Non-pigmented ciliary epithelial cell (primary cell): ENCODE measurements at places on chromosomes 16 and 17.

DNA sequence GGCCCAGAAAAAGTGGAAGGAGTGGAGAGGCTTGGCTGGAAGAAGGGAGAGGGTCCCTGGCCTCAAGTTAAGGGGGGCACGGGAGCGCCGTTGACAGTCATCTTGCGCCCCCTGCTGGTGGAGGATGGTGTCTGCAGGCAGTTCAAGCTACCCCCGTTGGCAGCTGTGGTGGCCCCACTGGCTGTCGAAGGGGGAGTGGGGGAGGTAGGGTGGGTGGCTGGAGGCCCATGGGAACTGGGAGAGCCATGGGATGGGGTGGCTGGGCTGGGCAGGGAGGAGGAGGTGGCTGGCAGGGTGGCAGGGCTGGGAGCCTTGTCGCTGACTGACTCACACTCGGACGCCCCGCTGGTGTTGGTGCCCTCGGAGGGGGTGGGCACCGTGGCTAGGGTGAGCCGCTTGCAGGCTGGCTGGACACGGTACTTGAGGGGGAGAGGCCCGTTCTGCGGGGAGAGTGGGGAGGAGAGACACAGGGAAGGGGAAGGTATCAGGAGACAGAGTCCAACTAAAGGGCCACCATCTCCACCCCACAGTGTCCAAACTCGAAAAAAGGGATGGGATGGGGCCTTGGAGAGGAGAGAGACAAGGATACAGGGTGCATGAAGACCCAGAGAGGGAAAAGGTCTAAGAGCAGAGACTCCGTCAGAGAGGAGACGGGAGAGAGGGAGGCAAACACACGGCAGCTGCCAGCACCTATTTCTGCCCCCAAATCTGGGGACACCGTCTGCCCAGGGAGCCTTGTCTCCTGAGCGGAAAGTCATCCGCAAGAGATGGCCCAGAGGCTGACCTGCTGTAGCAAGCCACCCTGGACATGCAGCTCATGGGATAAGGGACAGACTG, 5.2 kb downstream of the CISD3 start:
- DNase-seq, result no peak

- DNase-seq, result no peak
These were observed 6.6 kb upstream of the IGFBP4 start for GRCh38 chr17:40436636-40437035.

DNA sequence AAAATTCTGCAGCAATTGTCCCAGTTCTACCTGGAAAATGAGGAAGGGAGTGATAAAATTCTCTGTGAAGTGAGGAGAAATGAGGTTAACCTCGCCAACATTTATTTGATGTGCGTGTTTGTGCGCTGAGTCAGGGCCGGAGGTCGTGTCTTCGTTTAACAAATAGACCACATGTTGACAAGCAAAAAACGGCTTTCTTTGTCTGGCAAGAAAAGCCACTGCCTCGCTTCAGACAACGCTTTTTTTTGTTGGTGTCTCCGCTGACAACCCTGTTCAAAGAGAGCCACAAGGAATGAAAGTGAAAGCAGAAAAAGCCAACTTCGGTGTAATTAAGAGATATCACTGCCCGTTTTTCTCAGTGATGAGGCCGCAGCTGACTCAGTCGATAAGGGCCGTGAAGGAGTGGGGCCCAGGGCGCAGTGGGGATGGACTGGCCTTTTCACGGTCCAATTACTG, 510.6 kb downstream of the CDH13 start:
- DNase-seq, result no peak

DNA sequence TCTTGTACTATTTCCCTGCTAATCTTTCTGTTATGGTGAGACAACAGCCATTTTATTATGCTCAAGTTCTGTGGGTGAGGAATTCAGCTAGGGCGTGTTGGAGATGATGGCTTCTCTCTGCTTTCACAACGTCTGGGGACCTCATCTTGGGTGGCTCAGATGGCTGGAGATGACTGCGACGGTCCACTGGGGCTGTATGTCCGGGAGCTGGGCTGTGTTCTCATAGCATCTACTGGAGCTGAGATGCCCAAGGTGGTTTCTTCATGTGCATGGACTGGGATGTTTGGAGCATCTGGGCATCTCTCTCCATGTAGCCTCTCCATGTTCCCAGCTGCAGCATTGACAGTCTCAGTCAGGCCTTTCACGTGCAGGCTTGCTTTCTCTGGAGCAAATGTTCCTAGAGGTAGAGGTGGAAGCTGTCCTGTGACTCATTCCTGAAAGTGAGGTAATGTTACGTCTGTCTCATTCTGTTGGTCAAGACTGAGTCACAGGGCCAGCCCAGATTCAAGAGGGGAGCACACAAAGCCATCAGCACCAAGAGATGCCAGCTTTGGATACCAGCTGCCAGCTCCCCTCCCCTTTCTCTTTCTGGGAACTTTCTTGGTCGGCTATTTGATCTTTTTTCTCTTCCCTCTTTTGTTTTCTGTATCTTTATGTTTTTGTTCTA, 96.2 kb downstream of the RAP1GAP2 start:
- DNase-seq, result peak; percentile 13

GRCh38 chr16:8581831-8582580, 8.3 kb downstream of the TMEM114 start:
- no peak for DNase-seq

DNA sequence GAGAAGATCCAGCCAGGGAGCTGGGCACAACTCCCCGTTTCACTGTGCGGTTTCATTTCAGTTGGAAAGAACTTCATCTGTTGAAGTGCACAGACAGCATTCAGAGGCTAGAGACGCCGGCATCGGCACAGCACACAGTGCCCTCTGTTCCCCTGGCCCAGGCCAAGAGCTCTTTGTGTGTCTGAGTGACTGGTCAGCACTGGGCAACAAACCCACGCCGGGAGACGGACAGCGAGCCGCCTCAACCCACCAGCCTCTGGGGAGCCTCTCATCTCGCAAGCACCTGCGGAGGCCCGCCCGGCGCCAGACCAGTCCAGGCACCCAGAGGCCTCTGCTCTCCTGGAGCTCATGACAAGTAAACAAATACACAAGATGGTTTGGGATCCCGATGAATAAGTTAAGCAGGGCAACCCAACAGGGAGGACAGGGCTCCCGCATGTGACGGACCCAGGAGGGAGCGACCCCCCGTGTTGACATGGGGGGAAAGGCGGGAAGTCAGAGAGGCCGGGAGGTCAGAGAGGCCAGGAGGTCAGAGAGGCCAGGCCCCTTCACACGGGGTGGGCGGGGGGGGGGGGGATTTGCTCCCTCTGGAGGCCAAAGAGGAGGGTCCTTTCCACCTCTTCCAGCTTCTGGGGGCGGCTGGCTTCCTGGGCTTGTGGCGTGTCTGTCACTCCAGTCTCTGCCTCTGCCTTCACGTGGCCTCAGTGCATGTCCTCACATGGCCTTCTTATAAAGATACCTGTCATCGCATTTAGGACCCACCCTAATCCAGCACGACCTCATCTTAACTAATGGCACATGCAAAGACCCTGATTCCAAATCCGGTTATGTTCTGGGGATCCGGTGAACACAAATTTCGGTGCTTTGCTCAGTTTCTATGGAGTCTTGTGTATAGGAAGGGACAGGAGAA, 25.8 kb upstream of the KLHDC4 start:
- DNase-seq, result no peak

DNA sequence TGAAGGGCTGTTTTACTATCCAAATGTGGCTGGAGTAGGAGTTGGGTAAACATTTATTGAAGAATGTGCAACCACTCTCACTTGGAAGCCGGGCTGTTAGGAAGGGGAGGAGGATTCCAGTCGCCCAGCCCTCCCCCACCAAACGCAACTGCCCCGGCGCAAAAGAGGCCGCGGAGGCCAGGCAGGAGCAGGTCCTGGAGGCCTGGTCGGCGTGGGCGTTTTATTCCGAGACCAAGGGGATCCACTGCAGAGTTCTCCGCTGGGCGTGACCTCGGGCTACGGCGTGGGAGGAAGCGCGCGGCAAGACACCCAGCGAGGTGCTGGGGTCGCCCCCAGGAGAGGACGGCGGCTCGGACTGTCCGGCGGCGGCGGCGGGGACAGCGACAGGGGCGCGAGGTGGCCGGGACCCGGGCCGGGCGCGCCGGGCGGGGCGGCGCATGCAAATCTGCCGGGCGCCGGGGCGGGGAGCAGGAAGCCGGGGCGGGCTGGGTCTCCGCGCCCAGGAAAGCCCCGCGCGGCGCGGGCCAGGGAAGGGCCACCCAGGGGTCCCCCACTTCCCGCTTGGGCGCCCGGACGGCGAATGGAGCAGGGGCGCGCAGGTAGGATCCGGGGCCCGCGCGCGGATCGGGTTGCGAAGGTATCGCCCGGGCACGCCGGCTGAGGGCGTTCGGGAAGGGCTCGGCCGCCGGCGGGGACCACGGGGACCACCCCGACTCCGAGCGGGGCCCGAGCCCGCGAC, at the start of gene IL4R:
IL4R (plus strand) TSS at position 553 of the 739 bp plus-strand sequence. CDS start 26,230 bp downstream, outside the sequence.
- peak; percentile 32 for DNase-seq

DNA sequence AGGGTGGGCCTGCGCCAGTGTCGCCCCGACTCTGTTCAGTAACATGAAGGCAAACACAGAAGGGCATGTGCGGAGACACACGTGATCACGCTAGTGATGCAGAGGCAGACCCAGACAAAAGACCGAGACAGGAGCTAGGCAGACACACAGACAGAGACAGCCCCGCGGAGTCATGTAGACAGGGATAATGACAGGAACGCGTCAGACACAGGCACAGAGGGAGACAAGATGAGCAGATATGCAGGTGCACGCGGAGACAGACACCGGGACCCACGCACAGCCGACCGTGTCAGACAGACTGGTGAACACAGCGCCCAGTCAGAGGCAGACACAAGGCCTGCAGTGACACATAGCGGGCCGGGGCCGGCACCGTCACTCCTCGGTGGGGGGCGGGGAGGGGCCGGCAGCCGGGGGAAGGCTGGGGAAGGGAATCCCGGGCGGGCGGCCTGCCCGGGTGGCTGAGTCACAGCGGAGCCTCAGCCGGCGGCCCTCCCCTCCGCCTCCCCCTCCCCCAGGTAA, 7.4 kb downstream of the KDM6B start:
- no peak for DNase-seq

DNA sequence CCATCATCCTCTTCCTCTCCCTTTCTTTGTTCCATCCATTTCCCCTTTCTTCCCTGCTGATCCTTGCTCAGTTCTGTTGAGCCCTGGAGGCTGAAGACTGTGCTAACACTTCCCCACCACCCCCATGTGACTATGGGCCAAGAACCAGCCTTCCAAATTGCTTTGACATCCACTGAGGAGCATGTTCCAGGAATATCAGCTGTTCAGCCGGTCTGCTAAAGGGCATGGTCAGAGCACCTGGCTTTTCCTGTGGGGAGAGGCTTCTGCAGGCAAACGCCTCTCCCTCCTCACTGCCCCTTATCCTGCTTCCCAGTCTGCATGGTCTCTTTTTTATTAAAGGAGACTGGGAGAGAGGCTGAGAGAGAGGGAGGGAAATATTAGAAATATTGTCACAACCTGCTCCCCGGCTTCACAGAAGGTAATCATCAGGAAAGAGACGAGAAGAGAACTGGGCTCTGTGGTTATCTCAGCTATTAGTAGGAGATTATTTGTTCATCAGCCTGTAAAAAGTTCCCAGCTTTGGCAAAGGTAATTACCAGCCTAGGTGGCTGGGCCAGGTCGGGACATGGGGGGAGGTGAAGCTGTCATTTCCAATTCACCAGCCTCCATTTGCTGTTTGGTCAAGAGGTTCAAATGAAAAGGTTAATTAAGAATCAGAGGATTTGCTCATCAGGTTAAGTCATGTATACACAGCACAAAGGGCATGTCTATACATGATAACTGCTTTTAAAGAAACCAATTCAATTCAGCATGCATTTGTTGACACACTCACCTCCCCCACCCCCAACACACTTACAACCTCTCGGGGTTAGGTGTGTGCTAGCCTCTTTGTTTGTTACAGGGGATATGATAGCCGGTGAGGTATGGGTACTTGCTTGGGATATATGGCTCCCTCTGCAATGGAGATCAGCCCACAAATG, 83.7 kb upstream of the CRHR1 start:
- DNase-seq, result no peak

DNA sequence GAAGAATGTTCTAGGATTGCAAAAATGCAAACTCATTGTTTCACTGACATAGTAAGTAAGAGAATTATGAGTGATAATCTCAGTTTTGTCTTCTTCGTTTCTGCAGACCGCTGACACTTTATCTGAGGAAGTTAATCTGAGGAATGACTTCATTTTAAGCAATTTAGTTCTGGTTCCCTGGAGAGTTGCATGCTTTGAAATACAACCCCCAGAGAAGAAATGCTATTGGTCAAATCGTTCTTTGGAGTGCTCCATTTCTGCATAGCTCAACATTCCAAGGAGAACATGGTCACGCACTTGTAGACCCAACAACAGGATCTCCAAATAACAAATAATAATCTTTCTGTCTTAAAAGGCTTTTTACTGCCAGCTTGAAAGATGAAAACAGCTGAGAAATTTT, 427.1 kb downstream of the GRIN2A start:
- DNase-seq, result no peak

DNA sequence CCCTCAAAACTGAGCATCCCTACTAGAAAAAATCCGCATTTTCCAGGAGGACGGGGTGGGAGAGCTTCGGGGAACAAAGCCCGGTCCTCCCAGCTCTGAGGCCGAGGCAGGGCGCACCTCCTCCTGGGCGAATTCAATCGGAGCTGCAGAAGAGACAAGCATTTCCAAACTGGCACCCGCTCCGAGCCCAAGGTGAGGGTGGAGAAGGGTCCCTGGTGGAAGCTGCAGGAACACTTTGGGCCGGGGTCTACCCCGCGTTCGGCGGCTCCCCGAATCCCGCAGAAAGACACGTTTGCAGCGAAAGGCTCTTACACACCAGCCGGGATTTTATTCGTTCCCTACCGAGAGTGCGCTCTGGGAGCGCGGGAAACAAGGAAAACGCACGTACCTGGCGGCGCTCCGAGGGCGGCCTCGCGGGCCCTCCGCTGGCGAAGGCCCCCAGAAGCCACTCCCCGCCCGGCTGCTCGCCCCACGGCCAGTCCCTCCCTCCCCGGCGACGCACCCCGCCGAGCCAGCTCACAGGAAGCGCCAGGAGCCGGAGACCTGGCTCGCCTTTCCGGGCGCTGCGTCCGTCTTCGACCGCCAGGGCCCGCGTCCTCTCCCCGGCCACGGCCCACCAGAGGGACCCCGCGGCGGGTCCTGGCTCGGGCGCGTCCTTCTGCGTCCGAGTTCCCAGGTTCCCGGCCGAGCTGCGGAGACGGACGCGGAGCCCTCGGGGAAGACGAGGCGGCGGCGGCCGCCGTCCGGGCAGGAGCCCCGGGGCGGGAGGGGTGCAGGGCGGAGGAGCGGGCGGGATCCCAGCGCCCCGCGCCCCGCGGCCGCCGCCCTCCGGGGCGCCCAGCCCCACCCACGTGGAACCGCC, 49.8 kb upstream of the BAHCC1 start:
- no peak for DNase-seq

GRCh38 chr17:4270736-4271135, 7.0 kb upstream of the ANKFY1 start:
- DNase-seq, result no peak
